ENCODE measurements at places on chromosomes 16 and 17.

DNA sequence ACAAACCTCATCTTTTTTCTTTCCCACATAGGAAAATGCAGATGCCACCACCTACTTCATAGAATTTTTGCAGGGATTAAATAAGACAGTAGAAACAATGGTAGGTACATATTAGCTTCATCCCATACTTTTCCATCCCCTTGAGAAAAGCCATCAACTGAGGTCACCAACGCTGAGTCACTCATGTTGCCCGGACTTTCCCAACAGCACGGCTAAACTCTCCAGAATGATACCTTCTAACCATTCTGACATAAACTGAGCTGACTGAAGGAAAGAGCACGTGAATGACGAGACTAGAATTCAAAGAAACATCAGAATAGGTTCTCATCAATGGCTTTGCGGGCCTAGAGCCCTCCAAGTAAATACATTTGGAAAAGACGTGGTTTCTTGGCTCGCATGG lies 146.0 kb upstream of the RCVRN start:
- no peak overlapping the region for H3K4me3 ChIP-seq
- DNase-seq, result no peak
- peaks cover 9% of the 10 kb centered on the region for H3K4me1 ChIP-seq
- H3K27me3 ChIP-seq, result no peaks in the 10 kb centered on the region
- no peaks in the 10 kb centered on the region for H3K36me3 ChIP-seq
- H3K27ac ChIP-seq, result no peak overlapping the region

- H3K4me3 ChIP-seq, result no peak overlapping the region
- no peak overlapping the region for H3K27ac ChIP-seq
- no peak for DNase-seq
- no peaks in the 10 kb centered on the region for H3K27me3 ChIP-seq
- no peaks in the 10 kb centered on the region for H3K36me3 ChIP-seq
- peaks cover 7% of the 10 kb centered on the region for H3K4me1 ChIP-seq
Observed at GRCh38 chr16:27413956-27414355, 12.0 kb downstream of the IL21R start.

DNA sequence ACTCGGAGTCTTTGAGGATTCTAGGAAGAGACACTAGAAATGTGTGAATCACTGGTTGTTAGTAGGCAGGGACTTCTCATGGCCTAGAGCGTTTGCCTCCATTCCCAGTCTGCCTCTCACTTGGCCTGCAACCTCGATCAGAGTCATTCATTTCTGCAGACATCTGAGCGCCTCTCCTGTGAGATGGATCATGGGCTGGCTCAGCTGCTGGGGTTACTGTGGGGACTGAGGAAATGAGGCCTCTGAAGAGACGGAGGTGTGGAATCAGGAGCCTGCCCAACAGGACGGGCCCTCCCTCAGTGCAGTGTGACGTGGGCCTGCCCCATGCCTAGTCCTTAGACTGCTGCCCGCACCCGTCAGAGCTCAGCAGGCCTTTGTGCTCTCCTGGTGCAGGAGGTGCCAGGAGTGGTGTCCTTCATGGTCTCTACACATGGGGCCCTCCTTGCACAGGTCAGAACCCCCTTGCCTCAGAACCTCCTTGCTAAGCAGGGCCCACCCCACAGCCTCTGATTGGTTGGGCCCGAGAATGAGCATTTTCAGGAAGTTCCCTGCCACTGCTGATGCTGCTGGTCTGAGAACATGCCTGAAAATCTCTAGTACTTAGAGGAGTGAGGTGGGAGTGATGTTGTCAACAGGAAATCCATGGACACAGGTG lies 99.4 kb downstream of the NPIPB11 start:
- H3K27ac ChIP-seq, result no peak overlapping the region
- no peaks in the 10 kb centered on the region for H3K27me3 ChIP-seq
- H3K36me3 ChIP-seq, result no peaks in the 10 kb centered on the region
- no peak overlapping the region for H3K4me3 ChIP-seq
- no peak for DNase-seq

DNA sequence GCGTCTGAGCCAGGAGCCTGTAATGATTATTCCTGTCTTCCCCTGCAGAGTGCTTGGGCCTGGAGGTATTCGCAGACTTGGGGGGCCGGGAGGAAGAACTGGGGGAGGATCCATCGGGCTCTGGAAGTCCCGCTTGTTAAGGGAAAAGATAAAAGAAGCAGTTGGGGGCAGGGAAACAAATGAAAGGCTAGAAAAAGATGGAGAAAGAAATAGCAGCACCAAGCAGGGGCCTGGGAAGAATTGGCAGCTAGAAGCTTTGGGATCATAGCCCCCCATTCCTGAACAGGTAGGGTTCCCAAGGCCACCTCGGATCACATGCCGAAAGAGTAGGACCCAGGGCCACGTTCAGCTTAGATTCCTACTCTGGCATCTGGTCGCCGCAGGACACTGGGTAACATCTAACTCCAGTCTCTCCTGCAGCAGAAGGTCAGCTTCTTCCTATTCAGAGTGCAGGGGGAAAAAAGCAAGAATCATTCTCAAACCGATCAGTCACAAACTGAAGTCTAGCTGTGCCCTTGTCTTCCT lies 23.6 kb downstream of the ADAM11 start:
- H3K27me3 ChIP-seq, result no peaks in the 10 kb centered on the region
- H3K27ac ChIP-seq, result peak overlapping the region; percentile 71
- no peaks in the 10 kb centered on the region for H3K36me3 ChIP-seq
- DNase-seq, result no peak
- peaks cover 35% of the 10 kb centered on the region for H3K4me1 ChIP-seq

DNA sequence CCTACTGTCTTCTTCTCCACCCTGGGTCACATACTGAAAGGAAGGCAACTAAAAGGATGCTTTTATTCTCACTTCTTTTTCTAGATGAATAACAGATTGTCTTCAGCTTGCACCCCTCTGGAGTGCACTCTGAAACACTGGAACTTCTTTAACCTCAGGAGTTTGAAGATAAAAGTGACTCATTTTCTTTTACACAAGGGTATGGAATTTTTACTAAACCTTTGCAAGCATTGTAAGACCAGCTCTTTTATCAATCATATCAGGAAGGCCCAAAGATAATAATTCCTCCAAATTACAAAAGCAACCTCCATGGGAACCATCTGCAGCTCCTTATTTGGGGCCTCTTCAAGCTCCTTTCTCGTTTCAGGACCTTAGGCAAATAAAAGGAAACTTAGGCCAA lies 193.5 kb upstream of the KIF2B start:
- H3K36me3 ChIP-seq, result no peaks in the 10 kb centered on the region
- no peaks in the 10 kb centered on the region for H3K27me3 ChIP-seq
- no peak overlapping the region for H3K27ac ChIP-seq

DNA sequence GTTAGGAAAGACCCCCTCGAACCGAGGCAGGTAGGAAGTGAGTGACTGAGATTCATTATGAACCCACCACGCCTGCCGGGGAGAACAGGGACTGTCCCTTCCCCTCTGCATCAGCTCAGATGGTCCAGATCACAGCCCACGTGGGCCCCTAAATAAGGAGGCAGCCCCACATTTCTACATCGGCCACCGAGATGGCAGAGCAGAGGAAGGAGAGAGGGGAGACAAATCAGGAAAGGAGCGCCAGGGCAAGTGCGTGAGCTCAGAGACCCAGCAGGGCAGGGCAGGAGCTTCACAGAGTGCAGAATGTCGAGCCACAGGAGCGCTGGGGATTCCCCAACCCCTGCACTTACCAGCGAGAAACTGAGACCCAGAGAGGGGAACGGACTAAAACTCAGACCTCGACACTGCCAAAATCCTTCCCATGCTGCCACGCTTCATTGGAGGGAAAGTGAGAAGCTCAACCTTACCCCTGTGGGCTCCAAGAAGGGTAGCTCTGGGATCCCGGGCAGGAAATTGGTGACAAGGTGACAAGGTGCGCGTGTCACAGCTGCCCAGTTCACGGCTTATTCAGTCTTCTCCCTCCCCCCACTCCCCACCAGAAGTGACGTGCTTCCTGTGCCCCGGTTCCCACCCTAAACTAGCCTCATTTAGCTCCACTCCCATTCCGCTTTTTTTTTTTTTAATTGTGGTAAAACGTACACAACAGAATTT lies at the start of gene ICAM2:
TSS of gene ICAM2 (minus strand) at position 578 of the 711 bp plus-strand sequence. CDS start 13,942 bp downstream, outside the sequence.
- H3K4me1 ChIP-seq, result peaks cover 49% of the 10 kb centered on the region
- H3K27ac ChIP-seq, result peak within 1 kb of the TSS; percentile 83
- DNase-seq, result no peak
- no peaks in the 10 kb centered on the region for H3K27me3 ChIP-seq
- peak within 1 kb of the TSS; percentile 36 for H3K4me3 ChIP-seq

DNA sequence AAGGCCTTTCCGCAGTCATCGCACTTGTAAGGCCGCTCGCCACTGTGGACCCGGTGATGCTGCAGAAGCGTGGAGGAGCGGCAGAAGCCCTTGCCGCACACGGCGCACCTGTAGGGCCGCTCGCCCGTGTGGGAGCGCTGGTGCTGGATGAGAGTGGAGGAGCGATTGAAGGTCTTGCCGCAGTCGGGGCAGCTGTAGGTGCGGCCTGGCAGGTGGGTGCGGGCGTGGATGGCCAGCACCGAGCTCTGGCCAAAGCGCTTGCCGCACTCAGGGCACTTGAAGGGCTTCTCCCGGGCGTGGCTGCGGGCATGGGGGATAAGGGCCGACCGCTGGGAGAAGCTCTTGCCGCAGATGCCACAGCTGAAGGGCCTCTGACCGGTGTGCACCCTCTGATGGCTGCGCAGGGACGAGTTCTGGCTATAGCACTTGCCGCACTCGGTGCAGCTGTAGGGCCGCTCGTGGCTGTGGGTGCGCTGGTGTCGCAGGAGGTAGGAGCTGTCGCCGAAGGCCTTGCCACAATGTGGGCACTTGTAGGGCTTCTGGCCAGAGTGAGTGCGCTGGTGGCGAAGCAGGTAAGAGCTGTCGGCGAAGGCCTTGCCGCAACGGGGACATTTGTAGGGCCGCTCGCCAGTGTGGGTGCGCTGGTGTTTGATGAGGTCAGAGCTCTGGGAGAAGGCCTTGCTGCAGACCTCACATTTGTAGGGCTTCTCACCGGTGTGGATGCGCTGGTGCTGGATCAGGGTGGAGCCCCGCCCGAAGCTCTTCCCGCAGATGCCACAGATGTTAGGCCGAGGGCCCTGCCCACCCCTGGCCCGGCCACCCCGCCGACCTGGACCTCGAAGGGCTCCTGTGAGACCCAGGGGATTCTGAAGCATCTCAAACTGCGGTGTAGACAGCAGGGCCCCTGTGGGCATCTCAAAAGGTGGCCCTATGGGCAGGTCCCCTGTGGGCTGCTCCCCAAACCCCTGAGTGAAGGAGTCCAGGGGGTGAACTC lies 1.5 kb downstream of the ZNF768 start:
- no peak overlapping the region for H3K27ac ChIP-seq
- no peak for DNase-seq

DNA sequence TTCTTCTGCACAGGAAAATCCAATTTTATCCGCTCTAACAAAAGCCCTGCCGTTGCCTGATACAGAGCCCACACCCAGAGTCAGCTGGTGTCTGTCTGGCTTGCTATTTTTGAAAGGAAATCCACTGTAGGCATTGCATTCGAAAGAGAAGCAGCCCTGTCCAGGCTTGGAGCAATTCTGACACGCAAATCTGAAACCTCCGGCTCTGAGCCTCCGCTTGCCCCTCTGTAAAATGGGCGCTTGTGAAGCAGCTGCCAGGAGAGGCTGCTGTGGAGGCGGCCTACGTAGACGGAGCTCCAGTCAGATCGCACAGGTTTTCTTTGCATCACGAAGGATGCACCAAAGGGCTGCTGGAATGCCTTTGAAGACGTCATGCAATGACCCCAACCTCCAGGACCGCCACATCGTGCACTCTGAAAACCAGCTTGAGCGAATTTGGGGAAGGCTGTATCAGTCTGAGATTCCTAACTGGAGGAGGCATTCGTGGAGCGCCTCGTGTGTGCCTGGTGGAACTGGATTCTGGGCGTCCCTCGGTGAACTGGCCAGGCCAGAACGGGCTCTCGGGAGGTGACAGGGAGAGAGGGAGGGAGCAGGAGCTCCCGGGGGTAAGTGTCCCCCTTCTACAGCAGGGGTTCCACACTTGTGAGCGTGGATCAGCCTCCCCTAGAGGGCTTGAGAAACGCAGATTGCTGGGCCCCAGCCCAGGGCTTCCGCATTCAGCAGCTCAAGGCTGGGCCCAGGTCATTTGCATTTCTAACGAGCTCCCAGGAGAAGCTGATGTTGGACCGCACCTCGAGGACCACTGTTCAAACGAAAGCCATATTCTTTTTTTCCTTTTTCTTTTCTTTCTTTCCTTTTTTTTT lies 215.5 kb downstream of the MRTFB start:
- peaks cover 18% of the 10 kb centered on the region for H3K4me1 ChIP-seq
- no peak for DNase-seq
- no peaks in the 10 kb centered on the region for H3K36me3 ChIP-seq
- H3K27ac ChIP-seq, result peak overlapping the region; percentile 93
- no peaks in the 10 kb centered on the region for H3K27me3 ChIP-seq

GRCh38 chr16:82082543-82083244 lies 47.6 kb downstream of the HSD17B2 start:
- H3K27me3 ChIP-seq, result no peaks in the 10 kb centered on the region
- no peak overlapping the region for H3K4me3 ChIP-seq
- DNase-seq, result no peak
- no peaks in the 10 kb centered on the region for H3K4me1 ChIP-seq

- H3K4me3 ChIP-seq, result no peak overlapping the region
- H3K27ac ChIP-seq, result no peak overlapping the region
- H3K36me3 ChIP-seq, result no peaks in the 10 kb centered on the region
Observed at GRCh38 chr16:4212934-4213296, 29.0 kb downstream of the SRL start.

GRCh38 chr17:78113804-78114785 lies 14.5 kb downstream of the TMC6 start:
- peaks cover 50% of the 10 kb centered on the region for H3K36me3 ChIP-seq
- peaks cover 23% of the 10 kb centered on the region for H3K4me1 ChIP-seq
- H3K4me3 ChIP-seq, result no peak overlapping the region

- H3K4me1 ChIP-seq, result no peaks in the 10 kb centered on the region
- H3K36me3 ChIP-seq, result peaks cover 7% of the 10 kb centered on the region
- no peak overlapping the region for H3K27ac ChIP-seq
- H3K27me3 ChIP-seq, result no peaks in the 10 kb centered on the region
- H3K4me3 ChIP-seq, result no peak overlapping the region
Observed at GRCh38 chr16:68834550-68834949, 8.8 kb upstream of the TANGO6 start.
